ENCODE measurements at places on chromosomes 3 and 15.

DNA sequence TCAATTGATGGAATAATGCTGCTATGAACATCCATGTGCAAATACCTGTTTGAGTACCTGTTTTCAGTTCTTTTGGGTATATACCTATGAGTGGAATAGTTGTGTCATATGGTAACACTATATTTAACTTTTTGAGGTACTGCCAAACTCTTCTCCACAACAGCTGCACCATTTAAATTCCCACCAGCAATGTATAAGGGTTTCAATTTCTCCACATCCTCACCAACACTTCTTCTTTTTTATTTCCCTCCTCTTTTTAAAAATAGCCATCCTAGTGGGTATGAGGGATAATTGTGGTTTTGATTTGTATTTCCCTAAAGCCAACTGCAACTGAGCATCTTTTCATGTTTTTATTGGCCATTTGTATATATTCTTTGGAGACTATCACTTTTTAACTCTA, 31.3 kb upstream of the ARHGEF3 start:
- DNase-seq = no peak

- no peak for DNase-seq
Observed at GRCh38 chr3:192010490-192010889, 549.5 kb downstream of the PYDC2 start.

DNA sequence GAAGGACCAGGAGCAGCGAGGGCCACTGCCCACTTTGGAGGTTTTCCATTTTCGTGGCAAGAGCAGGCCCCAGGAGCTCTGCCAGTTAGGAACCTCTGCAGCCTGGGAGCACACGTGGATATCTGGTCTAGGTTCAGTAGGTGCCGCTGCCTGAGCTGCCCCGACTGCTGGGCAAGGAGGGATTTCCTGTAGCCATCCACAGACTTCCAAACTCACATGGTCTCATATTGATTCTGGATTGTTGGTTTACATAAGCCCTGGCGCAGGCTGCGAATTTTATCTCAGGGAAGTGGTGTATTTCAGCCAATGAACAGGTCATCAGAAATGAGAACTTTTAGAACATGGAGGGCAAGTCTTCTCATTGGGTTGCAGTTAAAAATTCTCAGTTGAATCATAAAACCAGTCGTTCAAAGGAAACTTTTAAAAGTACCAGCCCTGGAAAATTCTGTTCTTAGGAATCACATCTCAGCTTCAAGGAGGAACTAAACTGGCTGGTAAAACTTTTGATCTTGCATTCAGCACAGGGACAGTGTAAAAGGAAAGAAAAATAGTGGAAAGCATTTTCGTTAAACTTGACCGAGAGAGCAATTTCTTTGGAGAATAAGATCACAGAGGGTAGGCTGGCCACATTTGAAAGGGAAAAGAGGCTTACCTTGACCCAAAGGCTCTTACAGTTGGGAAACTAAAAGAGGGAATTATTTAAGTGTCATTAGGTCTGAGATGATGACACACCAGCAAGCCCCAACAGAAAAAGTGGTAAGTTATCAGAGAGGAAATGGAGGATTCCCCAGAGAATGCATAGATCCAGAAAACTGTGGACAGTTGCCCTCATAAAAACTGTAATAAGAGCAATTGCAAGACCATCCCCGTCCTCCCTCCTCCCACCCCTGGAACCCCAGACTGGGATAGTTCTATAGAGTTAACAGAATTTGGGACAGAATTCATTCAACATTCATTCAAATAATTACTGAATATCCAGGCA, 6.4 kb upstream of the RTP3 start:
- DNase-seq = no peak

DNA sequence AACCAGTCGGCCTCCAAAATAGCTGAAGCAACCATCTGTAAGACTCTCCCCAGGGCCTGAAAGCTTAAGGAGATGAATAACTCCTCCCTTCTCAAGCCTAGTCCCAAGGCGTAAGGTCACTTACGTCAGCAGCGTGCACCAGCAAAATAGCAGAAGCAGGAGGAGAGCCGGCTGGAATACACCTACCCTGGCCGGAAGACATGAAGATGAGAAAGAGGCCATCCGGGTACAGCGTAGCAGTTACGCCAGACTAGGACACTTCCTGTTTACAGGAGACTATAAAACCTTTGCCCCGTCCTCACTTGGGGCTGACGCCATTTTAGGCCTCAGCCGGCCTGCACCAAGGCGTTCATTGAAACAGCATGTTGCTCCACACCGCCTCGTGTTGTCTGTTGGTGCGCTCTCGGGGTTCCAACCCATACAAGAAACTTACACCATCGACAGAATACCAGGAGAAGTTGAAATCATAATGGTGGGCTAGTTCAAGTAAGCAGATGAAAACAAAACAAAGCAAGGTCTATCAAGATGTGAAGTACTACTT, 2.5 kb downstream of the CFAP92 start:
- DNase-seq = no peak

GRCh38 chr3:138437281-138437680, 2.9 kb downstream of the ESYT3 start:
- no peak for DNase-seq

- DNase-seq = no peak
Observed at GRCh38 chr3:129758306-129758705, 135.2 kb downstream of the TMCC1 start.
